ENCODE measurements at places on chromosomes 5 and 9.

DNA sequence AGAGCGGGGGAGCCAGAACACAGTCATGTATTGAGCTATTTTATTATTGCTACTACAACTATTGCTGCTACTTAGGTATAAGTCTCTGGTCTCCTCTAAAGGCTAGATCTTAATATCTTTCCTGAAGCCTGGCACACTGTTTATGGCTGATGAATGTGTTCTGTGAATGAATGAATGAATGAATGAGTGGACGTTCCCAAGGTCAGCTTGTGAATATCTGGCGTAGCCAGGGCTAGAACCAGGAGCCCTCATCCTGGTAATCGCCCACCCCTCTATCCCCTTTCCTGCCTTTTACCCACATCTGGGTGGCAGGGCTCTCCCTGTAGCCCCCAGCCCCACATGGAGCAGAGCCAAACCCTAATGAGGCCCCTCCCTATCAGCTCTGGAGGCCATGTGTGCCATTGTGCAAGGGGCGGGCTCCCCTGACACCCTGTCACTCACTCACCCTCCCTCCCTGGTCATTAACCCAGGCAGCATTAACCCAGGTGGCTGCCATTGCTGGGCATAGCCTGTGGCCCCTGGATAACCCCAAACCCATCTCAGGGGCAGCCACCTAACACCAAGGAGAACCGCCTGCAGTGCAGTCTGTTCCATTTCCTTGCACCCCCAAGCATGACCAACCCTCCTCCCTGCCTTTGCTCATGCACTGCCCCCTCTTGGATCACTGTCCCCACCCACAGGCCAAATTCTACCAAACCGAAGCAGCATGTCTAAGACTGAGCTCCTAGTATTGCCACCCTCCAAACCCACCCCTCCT, 2.0 kb upstream of the AKNA start:
- ATAC-seq, result no peak

DNA sequence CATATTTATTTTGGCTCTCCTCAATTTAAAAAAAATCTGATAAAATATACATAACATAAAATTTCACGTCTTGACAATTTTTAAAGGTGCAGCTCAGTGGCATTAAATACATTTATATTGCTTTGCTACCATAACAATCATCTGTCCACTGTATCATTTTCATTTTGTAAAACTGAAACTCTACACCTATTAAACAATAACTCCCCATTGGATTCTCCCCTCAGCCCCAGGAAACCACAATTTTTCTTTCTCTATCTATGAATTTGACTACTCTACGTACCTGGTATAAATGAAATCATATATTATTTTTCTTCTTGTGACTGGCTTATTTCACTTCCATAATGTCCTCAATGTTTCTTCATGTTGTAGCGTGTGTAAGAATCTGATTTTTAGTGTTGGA, 563.5 kb downstream of the PRR16 start:
- ATAC-seq, result no peak

DNA sequence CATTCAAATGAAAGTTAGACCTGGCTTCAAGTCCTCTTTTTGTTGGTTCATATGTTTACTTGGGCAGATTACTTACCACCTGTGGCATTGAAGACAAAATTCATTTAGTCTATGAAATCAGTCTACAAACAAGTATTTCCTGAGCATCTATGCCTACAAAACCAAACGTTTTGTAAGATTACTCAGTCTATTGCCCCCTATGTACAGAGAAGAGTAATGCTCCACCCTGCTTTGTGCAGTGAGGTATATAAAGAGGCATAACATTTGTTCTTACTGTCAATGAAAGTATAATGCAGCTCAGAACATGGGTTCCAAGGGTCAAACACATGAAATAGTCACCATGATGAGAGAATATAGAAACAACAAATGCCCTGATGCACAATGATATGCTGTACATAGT, 580.7 kb downstream of the KIF4B start:
- ATAC-seq, result no peak

DNA sequence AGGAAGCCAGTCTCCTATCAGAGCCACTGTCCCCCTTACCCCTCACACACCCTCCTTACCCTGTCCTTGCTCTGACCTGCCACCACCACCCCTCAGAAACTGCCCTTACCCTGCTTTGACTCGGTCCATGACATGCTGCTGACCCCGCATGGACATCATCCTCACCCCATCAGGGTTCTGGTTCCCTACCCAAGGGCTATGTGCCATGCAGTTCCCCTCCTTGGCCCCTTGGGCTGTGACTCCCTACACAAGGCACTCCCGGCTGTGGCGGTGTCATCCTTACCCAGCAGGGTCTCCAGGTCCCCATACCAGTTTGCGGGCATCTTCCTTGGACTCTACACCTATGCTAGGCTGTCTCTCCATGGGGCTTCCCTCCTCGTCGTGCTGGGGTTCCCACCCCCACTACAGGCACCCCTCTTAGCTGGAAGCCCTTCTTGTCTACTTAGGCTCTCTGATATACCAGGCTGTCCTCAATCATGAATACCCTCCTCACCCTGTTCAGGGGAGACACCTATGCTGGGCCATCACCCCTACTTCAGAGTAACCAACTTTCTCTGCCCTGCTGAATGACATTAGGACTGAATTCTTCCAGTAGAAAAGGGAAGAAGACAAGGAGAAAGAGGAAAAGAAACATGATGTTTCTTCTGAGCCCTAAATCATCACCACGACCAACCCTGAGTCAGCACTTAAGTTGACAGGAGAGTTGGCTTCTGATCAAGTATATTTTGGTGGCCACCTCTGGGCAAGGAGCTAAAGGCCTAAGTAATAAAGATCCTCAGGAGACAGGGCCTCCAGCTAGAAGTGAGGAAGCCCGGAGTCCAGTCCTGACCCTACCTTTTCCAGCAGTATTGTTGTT, 115.2 kb downstream of the GCNT1 start:
- no peak for ATAC-seq

- no peak for ATAC-seq
These were observed 300.0 kb upstream of the VLDLR start for GRCh38 chr9:2321523-2322148.

DNA sequence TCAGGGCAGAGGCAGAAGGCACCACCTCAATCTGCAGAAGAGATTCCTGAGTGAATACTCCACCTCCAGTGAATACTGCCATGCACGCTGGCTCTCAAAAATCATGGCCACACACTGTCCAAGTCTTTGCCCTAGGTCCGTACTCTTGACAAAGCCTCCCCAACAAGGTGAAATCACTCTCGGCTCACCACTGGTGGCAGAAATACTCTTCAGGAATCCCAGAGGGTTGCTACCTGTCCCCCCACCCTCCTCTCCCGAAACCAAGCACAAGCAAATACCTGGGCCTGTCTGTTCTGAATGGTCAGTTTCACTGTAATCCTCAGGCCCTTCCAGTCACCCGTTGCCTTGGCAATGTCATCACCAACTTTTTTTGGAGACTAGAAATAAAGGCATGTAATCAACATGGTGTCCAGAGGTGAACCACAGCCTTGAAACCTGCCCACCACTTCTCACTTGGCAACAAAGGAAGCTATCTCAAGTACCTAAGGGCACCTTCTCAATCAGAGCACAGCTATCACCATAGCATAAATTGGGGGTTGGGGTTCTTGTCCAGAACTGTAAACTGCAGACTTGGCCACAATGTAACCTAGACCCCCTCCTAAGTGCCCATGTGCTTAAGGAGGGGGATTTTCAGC, 1.8 kb downstream of the RPL12 start:
- no peak for ATAC-seq

DNA sequence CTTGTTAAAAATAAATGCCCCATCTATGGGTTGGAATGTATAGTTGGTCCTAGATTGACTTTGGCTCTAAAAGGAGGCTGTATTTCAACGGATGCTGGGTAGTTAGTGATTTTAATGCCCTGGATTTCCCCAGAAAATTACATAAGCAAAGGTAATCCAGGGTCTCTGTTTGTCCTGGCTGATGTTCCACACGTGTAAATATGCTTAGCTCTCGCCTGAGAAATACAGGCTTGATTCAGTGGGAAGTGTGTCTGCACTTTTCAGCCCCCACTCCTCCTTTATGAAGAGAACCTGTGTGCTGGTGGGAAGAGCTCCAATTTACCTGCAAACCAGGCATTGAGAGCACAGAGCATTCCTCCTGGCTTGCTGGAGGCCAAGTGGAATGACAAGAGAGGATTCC, 294.6 kb upstream of the CLINT1 start:
- ATAC-seq, result no peak

DNA sequence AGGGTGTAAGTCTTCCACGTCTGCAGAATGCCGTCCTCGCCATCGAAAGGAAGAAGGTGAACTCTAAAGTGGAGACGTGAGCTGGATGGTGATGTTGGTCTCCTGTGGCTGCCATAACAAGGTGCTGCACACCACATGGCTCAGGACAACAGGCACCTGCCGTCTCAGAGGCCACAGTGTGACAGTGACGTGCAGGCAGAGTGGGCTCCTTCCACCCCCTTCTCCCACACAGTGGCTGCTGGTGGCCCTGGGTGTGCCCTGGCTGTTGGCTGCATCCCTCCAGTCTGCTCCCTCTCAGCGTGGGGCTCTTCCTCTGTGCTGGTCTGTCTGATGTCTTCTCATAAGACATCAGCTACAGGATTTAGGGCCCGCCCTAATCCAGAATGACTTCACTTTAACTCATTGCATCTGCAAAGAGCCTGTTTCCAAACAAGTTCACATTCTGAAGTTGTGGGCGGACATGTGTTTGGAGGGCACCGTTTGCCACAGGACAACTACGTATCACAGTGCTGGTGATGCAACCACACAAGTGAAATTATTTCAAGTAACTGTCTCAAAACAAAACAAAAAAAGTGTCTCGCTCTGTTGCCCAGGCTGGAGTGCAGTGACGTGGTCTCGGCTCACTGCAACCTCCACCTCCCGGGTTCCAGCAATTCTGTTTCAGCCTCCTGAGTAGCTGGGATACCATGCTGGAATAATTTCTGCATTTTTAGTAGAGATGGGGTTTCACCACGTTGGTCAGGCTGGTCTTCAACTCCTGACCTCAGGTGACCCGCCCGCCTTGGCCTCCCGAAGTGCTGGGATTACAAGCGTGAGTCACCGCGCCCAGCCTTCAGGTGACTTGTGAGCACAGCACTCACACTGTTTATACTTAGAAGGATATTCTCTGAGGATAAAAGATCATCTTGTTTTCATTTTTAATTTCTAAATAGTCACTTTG, 31.2 kb upstream of the CLPTM1L start:
- no peak for ATAC-seq

DNA sequence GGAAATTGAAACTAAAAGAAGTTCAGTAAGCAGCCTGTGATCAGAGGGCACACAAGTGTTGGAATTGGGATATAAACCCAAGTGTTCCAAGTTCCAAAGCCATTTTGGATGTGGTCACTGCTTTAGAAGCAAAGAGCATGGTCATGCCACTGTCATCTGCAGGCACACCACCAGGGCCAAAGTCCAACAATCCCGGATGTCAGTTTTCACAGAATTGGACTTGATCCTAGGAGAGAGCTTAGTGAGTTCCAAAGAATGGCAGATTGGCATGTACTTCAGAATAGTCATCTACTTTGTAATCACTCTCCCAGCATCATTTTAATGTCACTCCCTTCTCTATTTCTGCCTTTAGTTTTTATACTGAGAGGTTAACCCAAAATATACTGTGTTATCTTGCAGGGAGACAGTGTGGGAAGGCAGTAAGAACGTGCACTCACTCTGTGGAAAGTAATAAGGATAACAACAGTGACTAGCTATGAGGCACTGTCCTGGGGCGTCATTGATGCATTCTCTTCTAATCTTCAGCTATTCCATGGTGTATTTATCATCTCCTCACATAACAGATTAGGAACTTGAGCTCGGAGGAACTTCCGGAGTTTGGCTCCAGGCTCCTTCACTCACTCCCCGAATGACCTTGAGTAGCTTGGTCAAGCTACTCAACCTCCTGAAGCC, 388.0 kb downstream of the ACTL7B start:
- no peak for ATAC-seq

- peak; percentile 87 for ATAC-seq
These were observed 356.8 kb upstream of the DMAC1 start for GRCh38 chr9:8156346-8156745.

- no peak for ATAC-seq
These were observed 198.4 kb upstream of the NR3C1 start for GRCh38 chr5:143601917-143602333.

DNA sequence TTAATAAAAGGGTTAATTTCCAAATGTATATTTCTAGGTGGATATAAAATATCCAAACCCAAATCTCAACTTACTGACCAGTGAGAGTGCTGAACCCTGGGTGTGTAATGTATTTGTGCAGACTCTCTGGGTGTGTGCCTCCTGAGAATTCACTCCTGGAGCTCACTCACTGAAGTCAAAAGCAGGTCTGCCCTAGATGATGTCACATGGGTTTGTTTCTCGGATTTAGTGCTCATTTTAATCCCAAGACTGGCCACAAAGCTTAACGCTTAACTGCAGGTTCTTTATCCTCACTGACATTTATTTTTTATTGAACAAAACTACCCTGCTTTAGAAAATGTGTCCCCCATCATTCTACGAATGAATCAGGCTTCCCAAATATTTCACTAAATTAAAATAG, 179.4 kb downstream of the PPP2R2B start:
- no peak for ATAC-seq

- no peak for ATAC-seq
These were observed 1238.7 kb upstream of the WWC1 start for GRCh38 chr5:167052791-167053190.

DNA sequence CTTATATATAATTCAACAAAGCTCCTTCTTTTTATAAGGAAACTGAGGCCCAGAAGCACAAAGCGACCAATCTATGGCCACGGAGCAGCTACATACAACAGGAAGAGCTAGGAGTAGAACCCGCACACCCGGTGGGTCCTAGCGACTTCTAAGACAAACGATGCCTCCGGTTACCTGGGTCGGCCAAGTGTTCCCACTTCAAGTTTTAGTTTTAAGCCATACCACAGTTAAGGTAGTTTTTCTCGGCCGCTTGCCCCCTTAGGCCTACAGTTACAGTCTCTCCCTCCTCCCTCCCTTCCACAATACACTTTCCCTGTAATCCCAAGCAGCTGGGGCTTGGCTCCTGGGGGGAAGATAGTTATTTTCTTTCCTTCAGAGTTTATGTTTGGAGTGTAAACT, 533 bp downstream of the SREK1IP1 start:
- peak; percentile 4 for ATAC-seq

- ATAC-seq, result no peak
These were observed 70.1 kb upstream of the NXNL2 start for GRCh38 chr9:88464851-88465250.

GRCh38 chr9:106929471-106930177, 66.7 kb downstream of the ZNF462 start:
- no peak for ATAC-seq

- ATAC-seq, result no peak
These were observed 11.5 kb downstream of the STKLD1 start for GRCh38 chr9:133387680-133388079.

DNA sequence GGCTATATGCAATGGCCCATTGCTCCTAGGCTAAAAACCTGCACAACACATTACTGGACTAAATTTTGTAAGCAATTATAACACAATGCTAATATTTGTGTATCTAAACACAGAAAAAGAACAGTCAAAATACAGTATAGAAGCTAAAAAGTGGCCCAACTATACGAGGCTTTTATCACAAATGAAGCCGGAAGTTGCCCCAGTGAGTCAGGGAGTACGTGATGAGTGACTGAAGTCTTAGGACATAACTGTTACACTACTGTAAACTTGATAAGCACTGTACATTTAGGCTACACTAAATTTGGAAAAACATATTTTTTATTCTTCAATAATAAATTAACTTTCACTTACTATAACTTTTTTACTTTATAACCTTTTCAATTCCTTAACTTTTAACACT, 105.2 kb upstream of the PRR16 start:
- ATAC-seq, result no peak

Measured in stimulated activated memory B cell treated with anti-CD40 and anti-IgM and Interleukin-4, amounts not matched to agents 10 μg/mL and 1 μg/mL and 100 μg/mL, for 72 hours (primary cell).